ENCODE measurements at places on chromosomes 5 and 9.

DNA sequence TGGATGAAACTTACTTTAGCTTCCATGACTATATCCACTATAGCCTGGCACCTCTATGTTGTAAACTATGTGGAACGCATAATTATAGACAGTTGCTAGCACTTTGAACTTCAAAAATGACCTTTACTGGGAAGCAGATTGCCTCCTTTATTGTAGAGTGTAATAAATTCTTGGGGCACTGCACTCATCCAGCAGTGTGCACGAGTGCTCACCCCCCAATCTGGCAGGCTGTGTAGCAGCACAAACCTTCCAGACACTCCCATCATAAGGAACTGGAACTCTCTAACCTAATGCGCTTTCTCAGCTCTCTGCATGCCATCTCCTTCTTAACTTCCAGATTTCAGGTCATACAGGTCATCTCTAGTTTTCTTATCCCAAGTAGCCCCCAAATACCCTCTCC, 1.5 kb upstream of the PDE6A start:
- no peak for DNase-seq

DNA sequence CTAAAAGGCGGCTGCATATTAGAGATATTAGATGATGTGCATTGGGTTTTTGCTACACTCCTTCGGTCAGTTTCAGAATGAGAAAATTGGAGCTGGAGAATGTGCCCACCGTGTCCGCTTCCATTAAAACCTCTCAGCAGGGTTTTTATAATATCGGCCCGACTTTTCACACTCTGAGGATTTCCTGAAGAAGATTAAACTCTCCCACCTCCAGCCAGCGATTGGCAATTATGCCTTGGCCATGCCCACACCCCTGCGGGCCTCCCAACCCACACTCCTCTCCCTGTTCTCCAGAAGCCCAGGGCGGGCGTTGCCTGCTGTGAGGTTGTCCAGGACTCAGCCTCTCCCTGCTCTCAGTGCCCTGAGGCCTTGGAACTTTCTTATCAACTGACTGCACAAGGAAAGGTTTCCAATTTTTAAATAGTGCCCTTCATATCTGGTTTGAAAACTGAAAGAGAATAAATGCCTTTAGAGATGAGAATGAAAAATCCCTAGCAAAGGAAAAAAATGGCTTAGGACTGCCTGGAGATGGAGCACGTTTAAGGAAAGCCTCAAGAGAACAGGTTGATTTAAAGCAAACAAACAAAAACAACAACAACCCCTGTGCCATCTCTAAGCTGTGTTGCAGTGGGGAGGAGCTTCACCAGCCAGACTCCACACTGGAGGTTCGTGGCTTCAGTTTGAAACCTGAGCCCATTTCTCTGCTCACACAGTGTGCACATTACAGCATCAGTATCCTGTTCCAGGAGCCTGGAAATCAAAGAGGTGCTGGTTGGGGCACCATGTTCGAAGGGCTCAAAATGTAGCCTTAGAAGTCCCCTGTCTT, 292.9 kb downstream of the NSG2 start:
- DNase-seq, result no peak

DNA sequence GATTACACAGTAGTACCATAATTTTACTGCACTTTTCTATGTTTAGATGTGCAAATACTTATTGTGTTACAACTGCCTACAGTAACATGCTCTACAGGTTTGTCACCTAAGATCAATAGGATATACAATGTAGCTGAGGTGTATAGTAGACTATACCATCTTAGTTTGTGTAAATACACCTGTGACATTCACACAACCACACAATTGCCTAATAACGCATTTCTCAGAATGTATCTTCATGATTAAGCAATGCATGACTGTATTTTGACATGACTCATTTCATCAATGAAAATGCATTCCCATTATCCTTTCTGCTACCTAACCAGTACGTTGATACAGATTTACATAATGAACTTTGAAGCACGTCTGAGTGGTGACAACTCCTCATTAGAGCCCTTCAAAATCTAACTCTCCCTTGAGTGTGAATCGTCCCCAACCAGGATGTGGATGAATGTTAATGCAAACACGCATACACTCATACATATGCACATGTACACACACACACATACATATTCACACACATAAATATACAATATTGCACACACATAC, 28.4 kb downstream of the GZMK start:
- no peak for DNase-seq

GRCh38 chr5:149807614-149808013, 77.5 kb downstream of the PPARGC1B start:
- DNase-seq, result no peak

DNA sequence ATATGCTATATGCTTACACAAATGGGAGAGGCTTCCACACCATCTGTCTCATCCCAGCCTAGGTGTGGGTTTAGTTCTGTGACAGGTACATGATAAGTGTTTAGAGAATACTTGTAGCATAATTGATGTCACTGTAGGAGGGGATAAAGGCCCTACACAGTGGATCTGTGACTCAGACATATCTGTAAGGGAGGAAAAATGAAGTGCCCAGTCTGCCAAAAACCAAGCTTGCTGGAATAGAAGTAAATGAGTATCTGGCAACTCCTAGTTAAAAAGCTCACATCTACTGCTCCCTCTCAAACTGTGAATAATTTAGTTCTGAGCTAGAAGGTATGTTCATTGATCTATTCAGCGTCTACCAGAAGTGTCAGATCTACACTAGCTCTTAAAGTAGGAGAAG, 38.9 kb upstream of the FAM174A start:
- no peak for DNase-seq

GRCh38 chr5:56710826-56711590, 104.3 kb upstream of the MAP3K1 start:
- DNase-seq, result no peak
